Immature natural killer cell (primary cell): ENCODE measurements at places on chromosomes 6 and 20.

- DNase-seq, result no peak
Measured at GRCh38 chr20:5945963-5946362, 4.4 kb downstream of the TRMT6 start.

DNA sequence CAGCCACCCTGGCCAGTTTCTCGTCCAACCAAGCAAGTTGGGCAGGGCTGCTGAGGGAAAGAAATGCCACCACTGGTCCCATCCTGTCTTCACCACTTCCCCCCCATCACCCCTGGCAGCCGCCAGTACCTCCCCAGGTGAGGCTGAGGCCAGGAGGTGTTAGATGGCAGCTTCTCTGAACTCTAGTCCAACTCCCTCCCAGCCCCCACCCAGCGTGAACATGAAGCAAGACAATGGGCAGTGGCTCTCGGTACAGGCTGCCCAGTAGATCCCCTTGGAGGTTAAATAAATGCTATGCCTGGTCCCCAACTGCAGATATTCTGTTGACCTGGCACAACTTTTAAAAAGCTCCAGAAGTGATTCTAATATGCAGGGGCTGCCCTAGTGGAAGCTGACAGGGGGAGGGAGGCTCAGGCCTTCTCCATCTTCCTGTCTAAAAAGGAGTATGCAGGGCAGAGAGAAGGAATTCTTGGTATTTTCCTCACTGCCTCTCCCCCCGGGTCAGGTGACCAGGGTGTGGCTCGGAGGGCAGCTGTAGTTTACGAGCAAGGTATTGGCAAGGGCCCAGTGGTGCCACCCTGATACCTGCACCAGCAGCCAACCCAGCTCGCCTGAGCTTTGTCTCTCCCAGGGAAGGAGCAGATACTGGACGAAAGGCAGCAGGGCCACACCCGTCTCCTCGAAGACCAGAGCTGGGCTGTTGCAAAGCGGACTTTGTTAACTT, 25.7 kb downstream of the KCNK5 start:
- no peak for DNase-seq

GRCh38 chr20:21262812-21263211, 40.3 kb upstream of the XRN2 start:
- DNase-seq, result no peak

DNA sequence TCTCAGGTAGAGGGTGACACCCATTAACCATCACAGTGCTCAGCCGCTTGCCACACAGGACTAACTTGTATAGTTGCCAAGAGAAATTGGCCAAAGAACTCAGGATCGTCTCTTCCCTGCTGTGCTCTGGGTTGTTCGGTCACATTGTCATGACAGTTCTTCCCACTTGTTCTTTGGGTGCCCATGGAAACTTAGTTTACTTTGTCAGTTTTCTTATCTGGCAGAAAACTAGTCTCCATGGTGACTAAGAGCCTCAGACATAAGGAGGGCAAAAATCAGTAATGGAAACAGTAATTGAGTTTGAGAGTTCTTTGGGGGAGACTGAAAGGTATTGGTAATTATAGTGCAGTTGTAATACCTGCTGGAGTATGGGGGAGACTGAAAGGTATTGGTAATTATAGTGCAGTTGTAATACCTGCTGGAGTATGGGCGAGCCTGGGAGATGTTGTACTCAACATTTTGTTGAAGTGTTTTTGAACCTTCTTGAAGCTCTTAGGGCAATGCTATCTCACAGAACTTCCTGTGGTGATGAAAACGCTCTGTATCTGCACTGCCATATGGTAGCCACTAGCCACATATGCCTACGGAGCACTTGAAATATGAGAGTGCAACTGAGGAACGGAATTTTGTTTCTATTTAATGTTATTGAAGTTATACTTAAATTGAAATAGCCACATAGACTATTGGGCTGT, 95.2 kb upstream of the HDGFL1 start:
- DNase-seq, result no peak

DNA sequence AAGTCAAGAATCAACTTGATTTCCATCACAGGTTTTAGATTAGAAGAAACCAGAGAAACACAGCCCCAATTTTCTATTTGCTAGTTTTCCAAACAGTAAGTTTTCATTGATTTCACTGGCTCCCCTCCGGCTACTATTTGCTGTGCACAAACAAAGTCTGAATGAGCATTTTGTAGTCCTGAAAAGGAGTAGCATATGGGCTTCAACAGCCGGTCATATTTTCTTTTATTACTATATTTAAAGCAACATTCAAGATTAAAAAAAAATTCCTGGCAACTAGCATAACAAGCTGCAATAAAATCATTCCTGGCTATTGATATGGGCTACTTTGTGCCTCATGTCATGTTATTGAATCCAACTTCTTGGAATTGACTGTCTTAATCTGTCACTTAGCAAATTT, 48.3 kb downstream of the CARMIL1 start:
- DNase-seq, result no peak

- DNase-seq, result no peak
Measured at GRCh38 chr6:48701572-48701971, 590.6 kb upstream of the PTCHD4 start.

- no peak for DNase-seq
Measured at GRCh38 chr6:54801669-54802068, 44.9 kb upstream of the FAM83B start.

- no peak for DNase-seq
Measured at GRCh38 chr6:12849809-12850198, 133.2 kb downstream of the PHACTR1 start.

DNA sequence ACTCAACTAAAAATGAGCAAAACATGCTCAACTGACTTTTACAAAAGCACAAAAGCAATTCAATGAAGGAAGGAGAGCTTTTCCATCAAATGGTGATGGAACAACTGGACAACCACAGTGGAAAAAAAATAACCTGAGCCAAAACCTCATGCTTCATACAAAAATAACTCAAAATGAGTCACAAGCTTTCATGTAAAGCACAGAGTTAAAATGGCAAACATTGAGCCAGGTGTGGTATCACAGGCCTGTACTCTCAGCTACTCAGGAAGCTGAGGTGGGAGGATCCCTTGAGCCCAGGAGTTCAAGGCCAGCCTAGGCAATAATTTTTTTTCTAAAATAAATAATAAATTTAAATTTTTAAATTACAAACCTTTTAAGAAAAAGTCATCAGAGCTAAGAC, 18.4 kb upstream of the HLA-G start:
- no peak for DNase-seq

DNA sequence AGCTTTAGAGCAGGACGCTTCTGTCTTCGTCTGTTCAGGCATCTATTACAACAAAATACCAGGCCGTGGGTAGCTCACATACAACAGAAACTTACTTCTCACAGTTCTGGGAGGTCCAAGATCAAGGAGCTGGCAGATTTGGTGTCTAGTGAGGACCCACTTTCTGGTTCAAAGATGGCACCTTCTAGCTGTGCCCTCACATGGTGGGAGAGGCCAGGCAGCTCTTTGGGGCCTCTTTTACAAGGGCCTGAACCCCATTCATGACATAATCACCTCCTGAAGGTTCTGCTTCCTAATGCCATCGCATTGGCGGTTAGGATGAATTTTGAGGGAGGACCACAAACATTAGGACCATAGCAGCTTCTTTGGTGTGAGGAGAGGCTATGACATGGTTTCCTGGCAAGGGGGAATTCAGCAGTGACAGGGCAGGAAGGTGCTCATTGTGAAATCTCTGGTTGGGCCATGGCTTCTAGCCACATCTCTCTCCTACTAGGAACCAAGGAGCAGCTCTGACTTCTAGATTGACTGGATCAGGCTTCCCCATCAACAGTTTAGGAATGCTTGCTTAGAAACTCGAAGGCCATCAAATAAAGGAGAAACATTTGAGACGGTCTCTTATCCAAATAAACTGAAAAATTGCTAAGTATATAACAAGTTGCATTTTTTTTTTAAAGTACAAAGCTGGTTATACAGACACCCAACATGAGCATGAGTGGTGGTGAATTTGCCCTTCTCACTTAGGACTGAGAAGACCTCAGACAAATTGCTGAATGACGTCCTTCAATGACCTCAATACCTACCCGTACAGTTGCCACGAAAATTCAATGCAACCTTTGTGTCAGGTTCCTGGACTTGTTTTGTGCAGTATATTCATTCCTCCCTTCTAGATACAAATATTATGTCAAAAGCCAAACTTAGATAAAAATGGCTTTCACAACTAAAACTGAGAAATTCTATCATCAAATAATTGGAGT, 140.7 kb downstream of the ZDHHC14 start:
- peak; percentile 69 for DNase-seq

- DNase-seq, result no peak
Measured at GRCh38 chr6:170013815-170014214, 262.4 kb downstream of the ERMARD start.

- DNase-seq, result no peak
Measured at GRCh38 chr20:62752181-62752670, 43.6 kb downstream of the NTSR1 start.

GRCh38 chr20:14634665-14635064, 297.3 kb upstream of the FLRT3 start:
- no peak for DNase-seq

- DNase-seq, result no peak
Measured at GRCh38 chr6:25446830-25447569, 167.8 kb downstream of the CARMIL1 start.

- DNase-seq, result no peak
Measured at GRCh38 chr6:108167449-108168089, 1.7 kb downstream of the NR2E1 start.

GRCh38 chr6:130494729-130495128, 128.9 kb downstream of the TMEM200A start:
- no peak for DNase-seq

- DNase-seq, result no peak
Measured at GRCh38 chr6:103344554-103345163, 1515.1 kb downstream of the HACE1 start.

- no peak for DNase-seq
Measured at GRCh38 chr20:54469293-54469692, 6.1 kb upstream of the DOK5 start.

DNA sequence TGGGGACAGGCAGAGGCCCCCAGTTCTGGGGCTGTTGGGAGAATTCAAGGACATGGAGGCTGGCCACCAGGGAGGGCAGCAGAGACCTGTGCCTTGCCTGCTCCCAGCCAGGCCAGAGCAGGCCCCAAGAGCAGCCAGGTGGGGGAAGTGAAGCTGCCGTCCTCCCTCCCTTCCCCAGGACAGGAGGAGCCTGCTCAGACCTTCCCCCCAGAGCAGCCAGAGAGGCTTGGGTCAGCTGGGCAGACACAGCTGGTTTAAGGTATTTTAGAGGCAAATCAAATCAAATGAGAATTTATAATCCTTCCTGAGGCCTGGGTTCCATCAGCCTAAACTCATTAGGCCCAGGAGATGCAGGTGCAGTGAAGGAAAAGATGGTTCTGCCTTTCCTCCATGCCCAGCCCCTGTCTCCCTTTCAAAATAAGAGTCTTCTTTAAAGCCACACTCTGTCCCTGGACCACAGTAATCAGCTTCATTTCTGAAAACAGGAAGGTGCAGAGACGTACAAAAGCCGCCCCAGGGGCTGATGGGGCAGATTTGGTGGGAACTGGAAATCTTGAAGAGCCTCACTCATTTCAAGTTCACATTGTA, 21.7 kb downstream of the BMP7 start:
- no peak for DNase-seq

DNA sequence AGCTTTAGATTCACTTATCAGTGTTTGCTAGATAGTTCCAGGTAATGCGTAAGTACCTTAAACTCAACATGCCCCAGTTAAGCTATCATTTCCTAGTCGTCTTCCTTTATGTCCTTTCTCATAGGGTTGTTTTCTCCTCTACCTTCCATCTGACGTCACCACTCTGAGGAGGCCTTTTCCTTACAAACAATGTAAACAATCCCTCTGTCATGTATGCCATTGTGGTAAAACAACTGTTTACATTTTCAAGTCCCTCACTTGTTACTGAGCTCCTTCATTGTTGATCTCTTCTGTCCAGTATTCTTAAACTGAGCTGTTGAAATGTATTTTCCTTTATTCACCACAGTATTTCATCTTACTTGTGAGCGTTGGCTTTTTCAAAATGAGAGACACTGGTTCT, 45.4 kb upstream of the PLCG1 start:
- no peak for DNase-seq

DNA sequence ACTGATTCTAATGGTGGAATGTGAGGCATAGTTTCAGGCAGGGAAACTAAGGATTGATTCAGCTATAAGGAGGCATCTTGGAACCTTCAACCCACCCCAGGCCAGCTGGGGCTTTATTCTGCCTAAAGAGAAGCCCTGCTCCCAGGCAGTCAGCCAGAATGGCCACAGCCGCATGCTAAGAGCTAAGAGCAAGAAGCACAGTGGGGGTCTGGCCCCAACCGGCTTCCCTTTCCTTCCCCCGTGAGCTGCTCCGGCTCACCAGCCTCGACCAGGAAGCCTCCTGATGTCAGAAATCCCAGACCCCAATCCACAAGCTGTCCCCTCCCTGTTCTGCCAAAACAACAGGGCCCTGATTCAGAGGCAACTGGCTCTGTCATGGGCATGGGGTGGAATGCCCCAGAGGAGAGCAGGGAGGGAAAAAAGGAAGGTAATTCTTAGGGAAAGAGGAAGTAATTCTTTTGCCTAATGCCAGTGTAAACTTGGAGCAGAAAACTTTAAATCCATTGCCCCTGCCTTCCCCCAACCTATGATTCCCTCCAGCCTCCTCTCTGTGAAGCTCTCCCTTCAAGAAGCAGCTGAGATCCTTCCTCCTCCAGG, 6.9 kb downstream of the GRM4 start:
- no peak for DNase-seq

DNA sequence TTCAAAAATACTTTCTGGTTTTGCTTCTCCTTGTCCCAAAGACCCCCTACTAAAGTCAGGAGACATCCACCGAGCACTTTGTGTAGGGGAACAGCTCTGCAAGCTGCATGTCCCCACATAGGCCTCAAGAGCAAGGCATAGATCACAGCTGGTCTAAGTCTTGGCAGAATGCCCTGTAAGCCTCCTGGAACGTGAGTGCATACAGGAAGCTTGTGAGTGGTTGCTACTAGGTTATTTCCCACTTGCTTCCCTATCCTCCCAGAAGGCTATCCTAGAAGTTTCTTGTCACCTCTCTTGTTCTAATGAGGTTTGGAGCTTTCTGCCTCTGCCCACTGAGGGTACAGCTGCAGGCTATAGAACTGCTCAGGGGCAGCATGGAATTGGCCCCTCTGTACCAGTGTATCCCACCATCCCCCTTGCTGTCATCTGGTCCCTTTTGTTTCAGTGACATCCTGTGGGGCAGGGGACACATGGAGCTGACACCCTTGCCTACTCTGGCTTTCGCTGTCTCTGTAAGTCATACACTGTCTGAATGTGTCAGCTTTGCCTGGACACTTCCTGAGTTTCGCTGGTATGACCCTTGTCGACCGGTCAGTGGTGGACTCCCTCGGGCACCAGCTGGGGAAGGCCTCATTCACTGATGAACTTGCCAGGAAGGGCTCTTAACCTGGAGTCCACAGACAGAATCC, 35.6 kb upstream of the KCNK16 start:
- no peak for DNase-seq

- no peak for DNase-seq
Measured at GRCh38 chr6:20660534-20660933, 126.3 kb downstream of the CDKAL1 start.
